Gastrocnemius medialis (tissue), 4 donors: ENCODE measurements at places on chromosomes 16 and 17. TPM values are rescaled to one million over a fixed set of nuclear protein-coding genes. Genes with fewer than 3 reads are reported as not detected.

Gene CIBAR2
- not detected for total RNA-seq

Gene KRTAP9-3
- total RNA-seq = not detected

GRCh38 chr16:78130083-78130608 is 30.7 kb downstream of the WWOX start:
- no peak for DNase-seq
- no peaks in the 10 kb centered on the region for H3K27me3 ChIP-seq
- no peak overlapping the region for H3K27ac ChIP-seq
- peaks cover 27% of the 10 kb centered on the region for H3K4me1 ChIP-seq
- H3K4me3 ChIP-seq = no peak overlapping the region

GRCh38 chr17:4887581-4887980 is 11.8 kb upstream of the C17orf107 start:
- DNase-seq = no peak
- peaks cover 73% of the 10 kb centered on the region for H3K36me3 ChIP-seq
- no peaks in the 10 kb centered on the region for H3K4me1 ChIP-seq
- no peak overlapping the region for H3K4me3 ChIP-seq
